ENCODE measurements at places on chromosomes 5 and 9.

DNA sequence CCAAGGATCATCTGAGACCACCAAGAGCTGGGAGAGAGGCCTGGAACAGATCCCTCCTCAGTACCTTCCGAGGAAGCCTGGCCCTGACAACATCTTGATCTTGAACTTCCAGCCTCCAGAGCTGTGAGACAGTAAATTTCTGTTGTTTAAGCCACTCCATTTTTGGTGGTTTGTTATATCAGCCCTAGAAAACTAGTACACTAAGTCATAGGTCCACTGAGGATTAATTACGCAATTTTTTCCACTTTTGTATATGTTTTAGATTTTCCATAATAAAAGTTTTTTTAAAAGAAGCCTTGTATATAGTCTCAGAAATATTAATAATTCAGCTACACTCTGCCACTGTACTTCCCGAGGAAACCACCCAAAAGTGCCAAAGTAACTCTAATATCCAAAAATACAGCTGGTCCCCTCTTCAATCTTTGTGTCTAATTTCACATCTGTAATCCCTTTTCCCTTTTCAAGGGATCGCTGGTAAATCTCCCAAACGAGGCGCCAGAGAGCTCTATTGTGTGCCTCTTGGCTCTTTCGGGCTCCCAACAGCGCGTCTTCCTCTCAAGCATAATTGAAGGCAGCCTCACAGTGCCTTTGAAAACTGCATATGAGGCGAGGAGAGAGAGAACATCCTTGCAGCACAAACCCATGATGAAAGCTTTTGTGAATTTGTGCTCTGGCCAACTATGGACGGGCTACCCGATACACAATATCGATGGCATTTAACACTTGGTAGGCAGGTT lies 32.7 kb downstream of the PRUNE2 start:
- H3K27me3 ChIP-seq: no peaks in the 10 kb centered on the region
- DNase-seq: no peak
- H3K27ac ChIP-seq: no peak overlapping the region
- no peaks in the 10 kb centered on the region for H3K36me3 ChIP-seq
- H3K4me3 ChIP-seq: no peak overlapping the region

GRCh38 chr9:114836769-114837168 lies 30.9 kb upstream of the TNFSF15 start:
- H3K36me3 ChIP-seq: no peaks in the 10 kb centered on the region
- DNase-seq: no peak
- no peak overlapping the region for H3K27ac ChIP-seq
- no peaks in the 10 kb centered on the region for H3K4me1 ChIP-seq

GRCh38 chr9:108776920-108777639 lies 78.7 kb downstream of the ACTL7B start:
- H3K27ac ChIP-seq: no peak overlapping the region
- H3K27me3 ChIP-seq: no peaks in the 10 kb centered on the region
- no peak overlapping the region for H3K4me3 ChIP-seq
- no peak for DNase-seq

- no peak overlapping the region for H3K27ac ChIP-seq
- H3K4me3 ChIP-seq: no peak overlapping the region
- H3K4me1 ChIP-seq: no peaks in the 10 kb centered on the region
Measured at GRCh38 chr5:165521816-165522610, 2016.6 kb downstream of the MAT2B start.

DNA sequence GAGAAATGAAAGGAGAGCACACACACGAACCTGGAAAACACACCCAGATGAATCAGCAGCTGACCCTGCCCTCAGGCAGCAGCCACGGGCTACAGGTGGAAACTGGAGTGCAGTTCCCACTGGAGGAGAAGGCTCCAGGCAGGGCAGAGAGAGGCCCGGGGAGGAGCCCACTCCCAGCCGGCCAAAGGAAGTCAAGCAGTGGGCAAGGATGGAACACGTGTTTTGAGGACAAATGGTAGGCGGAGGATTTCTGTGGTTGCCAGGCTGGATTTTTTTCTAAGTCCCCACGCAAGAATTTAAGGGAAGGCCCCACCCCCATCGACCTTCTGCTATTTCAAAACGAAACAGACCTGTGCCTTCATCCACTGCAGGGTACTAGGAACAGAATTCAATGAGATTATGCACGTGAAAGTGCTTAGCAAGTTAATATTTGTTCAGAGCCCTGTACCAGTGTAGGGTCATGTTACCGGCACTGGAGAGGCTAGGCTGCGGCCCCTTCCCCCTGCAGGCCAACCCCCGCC lies 6.8 kb downstream of the EPB41L4B start:
- H3K27ac ChIP-seq: peak overlapping the region; percentile 4
- DNase-seq: no peak
- H3K4me3 ChIP-seq: no peak overlapping the region

DNA sequence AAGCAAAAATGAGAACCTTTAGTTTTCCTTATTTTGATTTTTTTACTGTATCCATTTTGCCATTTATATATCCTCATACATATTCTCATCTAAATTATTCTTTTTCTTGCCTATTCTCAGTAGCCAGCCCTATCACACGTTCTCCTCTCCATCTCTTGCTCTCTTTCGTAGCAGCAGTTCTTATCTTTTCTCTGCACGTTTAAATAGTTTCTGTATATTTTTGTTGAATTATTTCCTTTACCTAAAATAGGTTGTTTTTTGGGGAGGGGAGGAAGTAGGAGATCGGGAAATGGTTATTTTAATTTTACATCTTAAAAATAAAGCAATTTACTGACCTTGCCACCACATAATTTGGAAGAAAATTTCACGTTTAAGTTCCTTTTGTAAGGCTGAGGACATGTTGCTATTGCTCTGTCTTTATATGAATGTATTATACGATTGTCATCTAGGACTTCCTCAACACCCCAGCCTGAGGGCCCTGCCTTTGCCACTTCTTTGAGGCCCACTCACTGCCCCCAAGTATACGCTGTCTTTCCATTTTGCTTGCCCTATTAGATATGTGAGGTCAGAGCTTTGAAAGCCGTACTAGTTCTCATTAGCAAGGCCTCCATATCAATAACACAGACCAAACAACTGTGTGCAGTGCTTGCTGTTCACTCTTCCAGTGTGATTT lies 140.3 kb downstream of the GNAQ start:
- no peak overlapping the region for H3K4me3 ChIP-seq
- peaks cover 12% of the 10 kb centered on the region for H3K4me1 ChIP-seq
- no peaks in the 10 kb centered on the region for H3K27me3 ChIP-seq
- no peak for DNase-seq

GRCh38 chr5:125215593-125215992 lies 469.2 kb upstream of the ZNF608 start:
- H3K27me3 ChIP-seq: no peaks in the 10 kb centered on the region
- DNase-seq: no peak
- no peak overlapping the region for H3K4me3 ChIP-seq
- H3K36me3 ChIP-seq: no peaks in the 10 kb centered on the region
- H3K4me1 ChIP-seq: no peaks in the 10 kb centered on the region

GRCh38 chr9:70091103-70091502 lies 47.5 kb downstream of the MAMDC2 start:
- H3K27me3 ChIP-seq: no peaks in the 10 kb centered on the region
- no peak overlapping the region for H3K27ac ChIP-seq
- no peaks in the 10 kb centered on the region for H3K36me3 ChIP-seq
- no peaks in the 10 kb centered on the region for H3K4me1 ChIP-seq
- no peak for DNase-seq
- no peak overlapping the region for H3K4me3 ChIP-seq

DNA sequence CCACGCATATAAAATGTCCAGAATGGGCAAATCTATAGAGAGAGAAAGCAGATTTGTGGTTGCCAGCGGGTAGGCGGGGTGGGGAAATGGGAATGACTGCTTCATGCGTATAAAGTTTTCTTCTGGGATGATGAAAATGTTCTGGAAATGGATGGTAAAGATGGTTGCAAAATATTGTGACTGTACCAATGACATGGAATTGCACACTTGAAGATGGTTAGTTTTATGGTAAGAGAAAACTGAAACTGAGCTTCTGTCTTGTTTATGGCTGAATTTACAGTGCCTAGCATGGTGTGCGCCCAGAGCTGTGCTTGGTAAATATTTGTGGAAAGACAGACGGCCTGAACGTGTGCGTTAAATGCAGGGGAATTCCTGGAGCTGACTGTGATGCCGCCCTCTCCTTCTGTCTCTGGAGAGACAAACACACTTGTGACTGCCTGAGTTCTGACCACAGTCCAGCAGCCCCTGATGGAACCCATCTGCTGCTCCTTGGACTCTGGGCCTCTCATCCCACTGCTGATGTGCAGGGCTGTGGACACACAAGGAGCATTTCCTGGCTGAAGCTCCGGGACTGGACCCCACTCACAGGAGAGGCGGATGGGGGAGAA lies 8.6 kb upstream of the PTGES start:
- no peak for DNase-seq
- no peak overlapping the region for H3K4me3 ChIP-seq
- H3K4me1 ChIP-seq: peaks cover 10% of the 10 kb centered on the region
- no peaks in the 10 kb centered on the region for H3K36me3 ChIP-seq

DNA sequence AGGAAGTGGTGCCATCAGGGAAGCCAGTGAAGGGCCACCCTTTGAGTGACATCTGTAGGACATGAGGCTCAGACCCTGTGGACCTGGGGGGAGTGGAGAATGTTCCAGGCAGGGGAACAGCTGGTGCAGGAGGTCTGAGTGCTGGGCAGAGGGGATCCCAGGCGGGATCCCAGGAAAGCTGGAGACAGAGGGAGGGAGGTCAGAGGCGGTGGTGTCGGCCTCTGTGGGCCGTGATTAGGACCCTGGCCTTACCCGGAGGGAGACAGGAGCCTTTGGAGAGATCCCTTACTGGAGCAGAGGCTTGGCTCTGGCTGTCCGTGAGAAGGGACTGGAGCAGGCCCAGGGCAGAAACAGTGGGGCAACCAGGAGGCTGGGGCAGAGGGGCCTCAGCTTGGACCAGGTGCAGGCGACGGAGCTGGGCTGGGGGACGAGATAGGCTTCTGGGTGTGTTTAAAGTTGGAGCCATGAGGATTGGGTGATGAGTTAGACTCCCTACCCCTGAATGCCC lies 12.1 kb upstream of the GRHPR start:
- no peak overlapping the region for H3K27ac ChIP-seq
- no peak for DNase-seq
- no peak overlapping the region for H3K4me3 ChIP-seq

DNA sequence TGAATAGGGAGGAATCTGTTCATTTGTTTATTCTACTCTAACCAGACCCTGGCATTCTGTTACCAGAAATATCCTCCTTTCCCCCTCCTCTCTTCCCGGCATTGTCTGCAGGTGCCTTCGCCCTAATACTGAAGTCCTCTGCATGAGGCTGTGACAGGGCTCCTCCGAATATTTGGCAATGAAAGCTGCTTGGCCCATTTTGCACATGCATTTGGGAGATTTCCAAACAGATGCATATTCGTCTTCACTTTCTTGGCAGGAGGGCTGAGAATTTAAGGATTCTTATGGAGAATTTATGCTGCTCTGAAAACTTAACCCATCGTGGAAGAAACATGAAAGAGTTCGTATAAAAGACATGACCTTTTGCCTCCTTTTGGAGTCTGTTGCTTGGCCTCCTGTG lies 484.0 kb downstream of the ZNF608 start:
- H3K36me3 ChIP-seq: no peaks in the 10 kb centered on the region
- peaks cover 10% of the 10 kb centered on the region for H3K27me3 ChIP-seq
- no peaks in the 10 kb centered on the region for H3K4me1 ChIP-seq
- no peak for DNase-seq
- no peak overlapping the region for H3K4me3 ChIP-seq

DNA sequence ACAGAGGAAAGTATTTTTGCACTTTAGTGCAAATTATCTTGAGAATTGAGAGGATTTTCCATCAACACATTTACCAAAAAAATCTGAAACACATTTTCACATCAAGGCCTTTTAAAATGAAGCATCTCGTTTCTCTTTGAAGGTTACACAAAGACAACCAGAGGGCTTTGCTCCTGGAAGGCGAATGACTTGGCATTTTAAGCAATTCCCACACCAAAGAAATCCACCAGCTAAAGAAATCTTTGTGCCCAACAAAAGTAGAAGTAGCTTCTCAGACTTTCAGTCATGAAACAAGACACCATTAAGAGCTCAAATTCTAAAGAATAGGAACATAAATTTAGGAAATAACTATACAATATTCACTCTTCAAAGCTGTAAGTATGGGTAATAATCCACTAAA lies 59.9 kb downstream of the HABP4 start:
- no peaks in the 10 kb centered on the region for H3K4me1 ChIP-seq
- H3K36me3 ChIP-seq: no peaks in the 10 kb centered on the region
- no peak overlapping the region for H3K27ac ChIP-seq
- no peaks in the 10 kb centered on the region for H3K27me3 ChIP-seq

- H3K27me3 ChIP-seq: no peaks in the 10 kb centered on the region
- DNase-seq: no peak
- no peaks in the 10 kb centered on the region for H3K4me1 ChIP-seq
- no peaks in the 10 kb centered on the region for H3K36me3 ChIP-seq
Measured at GRCh38 chr9:14561929-14562405, 131.3 kb downstream of the ZDHHC21 start.

DNA sequence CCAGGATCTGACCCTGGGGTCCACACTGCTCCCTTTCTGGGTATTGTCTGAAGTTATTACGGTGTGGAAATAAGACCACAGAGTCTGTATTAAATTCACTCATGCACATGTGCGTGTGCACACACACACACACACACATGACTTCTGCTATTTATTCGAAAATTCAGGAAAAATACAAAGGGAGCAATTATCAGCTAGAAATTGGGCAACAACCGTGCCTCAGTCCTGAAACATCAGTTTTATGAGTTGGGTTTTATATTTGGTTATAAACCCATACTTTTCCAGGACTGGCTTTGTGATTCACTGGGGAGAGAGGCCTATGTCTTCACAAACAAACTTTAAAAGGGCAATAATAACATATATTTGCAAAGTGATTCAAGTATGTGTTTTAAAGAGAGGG lies 90.2 kb downstream of the ANGPTL2 start:
- H3K27ac ChIP-seq: no peak overlapping the region
- no peaks in the 10 kb centered on the region for H3K4me1 ChIP-seq
- no peak overlapping the region for H3K4me3 ChIP-seq
- H3K27me3 ChIP-seq: no peaks in the 10 kb centered on the region
- H3K36me3 ChIP-seq: no peaks in the 10 kb centered on the region

DNA sequence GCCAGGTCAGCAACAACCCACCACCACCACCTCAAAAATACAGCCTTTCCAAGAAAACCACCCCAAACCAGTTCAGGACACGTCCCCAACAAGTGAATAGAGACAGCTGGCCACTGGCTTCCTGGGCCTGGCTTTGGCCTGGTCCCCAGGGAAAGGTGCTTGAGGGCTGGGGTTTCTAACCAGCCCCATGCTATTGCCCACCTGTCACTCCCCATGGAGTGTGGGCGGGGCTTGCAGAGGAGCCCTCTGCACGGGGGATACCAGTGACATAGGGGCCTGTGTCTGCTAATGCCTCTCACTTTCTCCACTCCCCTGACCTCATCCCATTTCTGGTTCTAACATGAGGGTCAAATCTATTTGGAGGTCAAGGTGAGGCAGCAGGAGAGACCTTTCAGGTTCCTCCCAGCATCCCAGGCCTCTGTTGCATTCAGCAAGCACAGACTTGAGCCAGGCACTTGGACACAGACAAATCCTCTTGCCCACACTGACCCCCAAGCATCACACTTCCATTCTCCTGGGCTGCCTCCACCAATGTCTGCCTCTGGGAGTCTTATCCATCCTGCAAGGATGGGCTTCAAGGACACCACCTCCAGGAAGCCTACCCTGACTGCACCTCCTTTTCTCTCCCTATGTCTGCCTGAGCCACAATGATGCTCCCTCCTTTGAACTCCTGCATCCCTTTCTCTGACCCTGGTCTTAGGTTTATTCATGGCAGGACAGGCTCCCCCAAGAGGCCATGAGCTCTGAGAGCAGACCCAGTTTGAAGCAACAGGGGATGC lies 16.1 kb upstream of the TTLL11 start:
- no peaks in the 10 kb centered on the region for H3K4me1 ChIP-seq
- H3K36me3 ChIP-seq: no peaks in the 10 kb centered on the region
- no peak for DNase-seq
- no peaks in the 10 kb centered on the region for H3K27me3 ChIP-seq

GRCh38 chr9:116409638-116410037 lies 256.0 kb downstream of the PAPPA start:
- H3K27ac ChIP-seq: no peak overlapping the region
- H3K4me1 ChIP-seq: no peaks in the 10 kb centered on the region
- no peaks in the 10 kb centered on the region for H3K36me3 ChIP-seq
- H3K27me3 ChIP-seq: no peaks in the 10 kb centered on the region
- DNase-seq: no peak
